ENCODE measurements at places on chromosomes 3 and 15.

DNA sequence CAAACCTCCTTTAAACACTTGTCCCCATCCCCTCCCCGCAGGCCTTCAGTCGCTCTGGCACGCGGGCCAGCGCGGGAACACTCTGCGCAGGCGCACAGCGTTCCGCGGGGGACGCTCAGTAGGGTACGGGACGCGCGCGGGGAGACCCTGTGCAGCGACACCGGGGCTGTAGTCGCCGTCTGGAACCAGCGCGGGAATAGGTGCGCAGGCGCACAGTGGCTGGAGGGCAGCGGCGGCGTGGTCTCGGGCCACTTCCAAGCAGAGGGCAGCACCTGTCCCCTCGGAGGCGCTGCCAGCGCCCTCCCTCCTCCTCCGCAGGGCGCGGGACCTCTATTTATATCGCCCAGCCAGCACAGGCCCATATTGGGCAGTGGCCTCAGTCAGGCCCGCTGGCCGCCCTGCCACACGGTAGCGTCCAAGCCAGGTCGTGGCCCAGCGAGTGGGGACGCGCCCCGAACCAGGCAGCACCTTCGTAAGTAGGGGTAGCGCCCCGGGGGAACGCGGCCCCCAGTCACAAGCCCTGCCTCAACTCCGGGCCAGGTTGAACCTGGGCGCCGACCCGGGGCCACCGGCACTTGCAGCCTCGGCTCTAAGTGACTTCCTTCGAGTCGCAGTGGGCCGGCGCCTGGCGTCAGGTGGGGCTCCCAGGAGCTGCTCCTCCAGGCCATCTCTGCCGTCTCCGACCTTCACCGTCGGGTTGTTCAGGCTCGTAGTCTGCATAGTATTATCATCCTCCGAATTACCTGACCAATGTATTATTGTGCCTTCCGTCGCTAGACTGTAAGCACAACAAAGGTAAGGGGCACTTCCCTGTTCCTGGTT lies at the start of gene KBTBD12:
TSS of gene KBTBD12 (plus strand) at position 118 of the 822 bp plus-strand sequence. CDS start 7,830 bp downstream, outside the sequence.
- no peak for DNase-seq

- peak; percentile 46 for DNase-seq
These were observed 141.0 kb upstream of the MYRIP start for GRCh38 chr3:39668420-39668819.

DNA sequence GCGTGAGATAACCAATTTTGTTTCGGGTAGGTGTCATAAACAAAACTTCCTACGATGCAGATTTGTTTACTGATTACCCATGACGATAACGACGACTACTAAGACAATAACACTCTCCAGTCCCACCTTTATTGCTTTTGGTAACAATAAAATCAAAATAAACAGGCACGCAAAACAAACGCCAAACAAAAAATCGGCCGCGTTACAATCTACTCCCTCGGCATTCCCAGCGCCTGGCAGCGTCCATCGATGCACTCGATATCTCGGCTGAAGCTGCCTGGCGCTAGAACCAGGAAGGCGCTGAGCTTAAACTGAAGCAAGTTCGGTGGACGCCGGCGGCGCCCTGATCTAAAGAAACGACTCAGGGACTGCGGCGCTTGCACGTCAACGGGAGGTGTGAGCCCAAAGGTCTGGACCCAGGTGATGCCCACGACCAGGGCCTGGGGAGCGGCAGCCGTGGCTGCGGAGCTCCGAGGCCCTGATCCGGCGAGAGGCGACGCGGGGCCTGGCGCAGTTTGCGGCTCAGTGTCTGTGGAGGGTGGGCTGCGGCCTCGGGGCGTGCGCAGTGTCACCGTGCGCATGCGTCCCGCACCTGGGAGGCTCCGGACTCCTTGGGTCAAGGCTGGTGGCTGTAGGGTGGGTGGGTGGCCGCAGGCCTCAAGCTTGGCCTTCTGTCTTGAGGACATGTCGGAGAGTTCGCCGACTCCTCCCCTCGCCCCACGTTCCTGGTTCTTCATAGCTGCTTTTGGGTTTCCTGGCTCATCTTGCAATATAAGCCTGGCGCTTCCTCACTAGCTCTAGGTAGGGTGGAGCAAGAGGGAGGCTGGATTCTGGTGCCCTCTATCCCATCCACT lies at the start of gene RSRC1:
TSS of gene RSRC1 (plus strand) at position 286 of the 854 bp plus-strand sequence. CDS start 12,016 bp downstream, outside the sequence.
- peak; percentile 92 for DNase-seq

DNA sequence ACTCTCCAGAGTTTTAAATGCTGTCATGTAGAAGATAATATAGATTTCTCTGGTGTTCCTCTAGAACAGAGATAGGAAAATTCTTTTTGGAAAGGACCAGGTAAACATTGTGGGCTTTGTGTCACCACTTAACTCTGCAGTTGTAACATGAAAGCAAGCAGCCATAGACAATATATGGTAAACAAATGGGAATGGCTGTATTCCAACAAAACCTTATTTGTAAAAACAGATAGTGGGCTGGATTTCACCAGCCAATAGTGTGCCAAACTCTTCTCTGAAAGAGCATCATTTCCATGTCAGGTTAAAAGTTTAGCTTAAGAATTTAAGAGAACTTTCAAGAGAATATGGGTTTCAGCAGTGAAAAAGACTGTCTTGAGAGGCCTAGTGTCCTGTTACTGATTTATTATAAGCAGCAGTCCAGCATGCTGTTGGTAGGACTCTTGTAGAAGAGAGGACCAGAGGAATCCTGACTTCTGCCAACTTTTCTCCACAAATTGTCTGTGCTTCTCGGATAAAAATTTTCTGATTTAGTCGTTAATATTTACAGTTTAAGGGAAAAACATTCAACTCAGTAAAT lies 107.7 kb downstream of the TCF12 start:
- DNase-seq = no peak

DNA sequence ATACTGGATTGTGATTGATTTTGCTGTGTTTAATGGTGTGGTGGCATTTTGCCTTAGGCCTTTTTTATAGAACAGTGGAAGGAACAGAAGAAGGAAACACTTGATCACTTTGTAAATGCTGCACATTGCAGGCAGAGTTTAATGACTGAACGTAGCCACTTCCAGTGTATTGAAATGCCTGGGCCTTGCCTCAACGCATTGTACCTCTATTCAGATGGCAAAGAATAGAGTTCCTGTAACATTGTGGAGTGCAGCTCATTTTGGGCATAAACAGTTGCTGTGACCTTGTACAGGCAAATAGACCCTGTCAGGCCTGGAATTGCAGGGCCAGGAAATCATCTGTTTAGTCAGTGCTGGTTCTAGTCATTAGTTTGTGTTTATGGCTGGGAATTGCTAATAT lies 225.0 kb downstream of the EPHA3 start:
- no peak for DNase-seq

DNA sequence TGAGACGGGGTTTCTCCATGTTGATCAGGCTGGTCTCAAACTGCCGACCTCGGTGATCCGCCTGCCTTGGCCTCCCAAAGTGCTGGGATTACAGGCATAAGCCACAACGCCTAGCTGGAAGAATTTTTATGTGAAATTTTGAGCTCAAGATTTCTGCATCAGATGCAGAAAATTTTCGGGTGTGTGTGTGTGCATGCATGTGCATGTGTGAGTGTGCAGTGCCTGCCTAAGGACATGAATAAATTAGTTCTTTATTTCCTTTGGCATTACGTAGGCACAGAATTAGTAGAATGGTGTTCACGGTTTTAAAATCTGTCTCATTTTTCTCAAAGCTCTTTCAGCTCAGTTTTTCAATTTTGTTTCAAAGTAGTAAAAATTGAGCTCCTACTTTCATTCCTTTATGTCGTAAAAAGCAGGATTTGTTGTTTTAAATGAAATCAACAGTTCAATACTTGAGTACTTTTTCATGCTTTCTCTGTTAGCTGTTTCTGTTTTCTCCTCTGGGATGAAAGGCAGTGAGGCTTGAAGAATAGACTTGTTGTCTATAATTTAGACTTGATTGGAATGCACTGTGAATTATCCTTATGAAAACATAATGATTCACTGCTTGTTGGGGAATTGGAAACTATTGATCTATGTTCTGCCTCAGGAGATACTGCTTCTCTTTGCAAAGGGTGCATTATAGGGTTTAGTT lies 23.3 kb upstream of the RAB11A start:
- no peak for DNase-seq

DNA sequence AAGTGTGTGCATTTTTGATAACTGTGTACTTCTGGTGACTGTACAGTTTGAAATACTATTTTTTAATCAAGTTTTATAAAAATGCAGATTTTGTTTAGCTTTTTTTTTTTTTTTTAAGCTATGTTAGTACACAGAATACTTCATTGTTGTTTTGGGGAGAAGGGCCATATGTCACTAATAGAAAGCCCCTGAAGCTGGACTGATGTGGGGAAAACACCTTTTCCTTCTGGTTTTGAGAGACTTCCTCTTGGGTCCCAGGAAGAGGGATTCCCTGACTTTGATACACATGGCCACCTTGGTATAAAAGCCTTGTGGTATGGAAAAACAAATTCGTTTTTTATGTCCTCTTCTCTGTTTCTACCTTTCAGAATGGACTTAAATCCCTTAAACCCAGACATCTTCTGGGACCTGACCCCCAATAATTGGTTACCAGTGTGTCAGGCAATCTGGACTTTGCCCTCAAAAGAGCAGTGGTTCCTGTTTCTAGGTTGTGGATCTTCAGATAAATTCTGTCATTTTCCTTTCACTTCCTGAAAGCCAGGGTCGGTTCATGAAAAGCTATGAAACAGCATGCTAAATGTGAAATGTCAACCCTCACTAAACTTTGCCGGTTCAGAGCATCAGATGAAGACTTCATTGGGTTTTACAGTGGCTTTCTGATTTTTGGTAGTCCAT lies 31.1 kb upstream of the BLOC1S6 start:
- no peak for DNase-seq

- DNase-seq = peak; percentile 18
These were observed 13.6 kb downstream of the ARL6 start for GRCh38 chr3:97778152-97778551.

DNA sequence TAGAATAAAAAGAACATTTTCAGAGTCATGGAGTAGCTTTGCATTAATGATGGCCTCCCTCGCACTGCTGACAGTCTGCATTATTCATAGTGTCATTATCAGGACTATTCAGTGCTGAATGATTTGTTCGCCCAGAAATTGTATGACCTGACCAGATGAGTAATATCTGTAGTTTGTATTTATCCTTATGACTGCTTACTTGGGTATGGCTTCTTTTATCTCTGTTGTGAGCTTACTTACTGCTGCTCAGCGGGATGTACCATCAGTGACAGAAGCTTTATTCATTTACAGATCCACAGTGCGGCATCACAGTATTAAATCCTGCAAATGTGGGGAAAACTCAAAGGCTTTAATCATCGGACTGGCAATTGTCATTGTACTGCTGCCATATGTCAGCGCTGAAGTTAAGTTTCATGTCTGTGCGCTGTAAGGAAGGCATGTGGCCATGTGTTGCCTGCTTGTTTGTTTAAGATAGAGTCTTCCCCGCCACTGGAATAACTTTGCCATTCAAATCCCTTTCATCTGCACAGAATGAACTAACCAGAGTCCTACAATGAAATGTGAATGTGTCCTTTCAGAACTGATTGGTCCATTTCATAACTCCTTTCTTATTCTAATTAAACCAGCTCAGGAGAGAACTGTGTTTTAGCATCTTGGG lies 262.2 kb downstream of the CHL1 start:
- DNase-seq = no peak

DNA sequence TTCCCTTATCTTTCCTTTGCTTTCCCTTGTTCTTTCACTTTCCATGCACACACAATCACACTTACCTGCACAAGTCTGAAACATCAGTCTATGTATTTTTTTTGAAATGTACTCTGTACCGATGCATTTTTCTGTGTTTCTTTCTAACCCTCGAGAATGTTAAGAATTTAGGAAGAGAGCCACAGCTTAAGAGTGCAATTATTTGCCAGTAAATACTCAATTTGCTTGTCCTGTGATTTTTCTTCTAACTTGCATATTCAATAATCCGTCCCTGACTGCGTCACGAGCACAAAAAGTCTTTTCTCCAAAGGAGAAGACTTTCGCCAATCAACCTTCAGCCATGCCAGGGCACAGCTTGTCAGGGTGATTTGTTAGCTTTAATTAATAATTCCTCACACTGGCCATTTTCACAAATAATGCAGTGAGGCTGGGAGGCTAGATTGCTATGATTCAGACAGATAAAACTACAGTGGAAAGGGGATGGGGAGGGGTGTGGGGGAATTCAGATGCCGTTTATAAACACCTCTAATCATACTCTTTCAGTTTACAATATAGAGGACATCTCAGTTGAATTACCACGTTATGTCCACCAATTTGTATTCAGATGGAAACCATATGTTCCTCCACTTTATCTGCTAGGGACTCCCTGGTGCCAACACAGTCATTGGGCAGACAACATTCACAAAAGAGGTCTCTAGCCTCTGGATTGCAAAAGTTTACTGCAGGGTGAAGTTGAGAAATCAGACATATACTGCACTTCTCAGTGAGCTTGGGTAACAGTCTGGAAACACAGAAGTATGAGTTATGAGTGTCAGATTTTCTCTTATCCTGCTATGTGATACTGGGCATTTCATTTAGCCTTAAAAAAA lies 388.0 kb downstream of the ZBTB20 start:
- DNase-seq = peak; percentile 78

GRCh38 chr3:136249593-136249992 lies 547 bp upstream of the PCCB start:
- no peak for DNase-seq

DNA sequence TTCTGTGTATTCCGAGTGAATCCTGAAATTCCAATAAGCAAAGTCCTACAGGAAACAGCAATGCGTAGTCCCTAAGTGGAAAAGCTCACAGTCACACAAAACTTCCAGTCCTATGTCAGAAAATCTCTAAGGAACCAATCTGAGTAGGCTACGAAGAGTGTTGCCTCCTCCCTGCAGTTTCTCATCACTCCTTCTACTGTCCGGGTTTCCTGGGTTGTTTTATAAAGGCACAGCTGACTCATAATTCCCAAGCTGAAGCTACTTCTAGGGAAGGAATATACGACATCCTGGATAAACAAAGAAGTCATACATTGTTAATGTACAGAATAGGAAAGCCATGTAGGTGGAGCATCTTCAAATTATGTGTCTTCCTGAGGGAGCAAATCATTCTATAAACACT lies 65.7 kb upstream of the RGMA start:
- no peak for DNase-seq

DNA sequence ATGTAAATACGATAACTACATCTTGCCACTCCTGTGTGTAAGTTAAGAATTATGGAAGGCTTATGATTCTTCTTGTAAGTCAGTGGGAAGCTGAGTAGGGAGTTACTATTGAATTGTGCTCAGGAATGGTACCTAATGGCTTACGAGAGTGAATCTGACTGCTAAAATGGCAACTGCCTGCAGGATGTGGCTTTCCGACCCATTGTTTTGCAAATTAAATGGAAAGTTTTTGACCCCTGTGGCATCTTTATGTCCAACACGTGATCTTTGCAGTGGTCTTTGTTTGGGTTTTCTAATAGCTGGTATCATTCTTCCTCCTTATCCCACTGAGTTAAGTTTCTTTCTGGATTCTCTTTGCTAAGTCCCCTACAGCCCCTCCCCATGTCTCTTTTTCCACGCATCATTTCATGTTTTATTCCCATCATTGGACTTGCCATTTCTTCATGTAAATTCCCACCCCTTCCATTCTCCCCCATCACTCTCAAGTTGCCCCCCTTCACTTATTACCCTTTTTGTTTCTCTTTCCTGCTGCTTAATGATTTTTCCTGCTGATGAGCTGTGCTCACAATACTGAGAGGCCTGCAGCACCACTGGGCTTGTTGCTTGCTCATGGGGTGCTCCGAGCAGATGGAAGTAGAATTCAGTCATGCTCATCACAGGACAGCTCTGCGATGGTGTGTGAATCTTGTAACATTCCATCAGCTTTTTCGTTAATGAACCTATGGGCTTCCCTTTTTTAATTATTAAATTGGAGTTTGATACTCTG lies 428.2 kb upstream of the IL12A start:
- DNase-seq = no peak
